ENCODE measurements at places on chromosomes 7 and 10.
A peak's percentile ranks its signal among the peaks of the same experiment; 100 is the strongest.

- no peak for DNase-seq
Measured at GRCh38 chr10:26959841-26960240, 99.1 kb upstream of the ABI1 start.

- no peak for DNase-seq
Measured at GRCh38 chr7:95630702-95631458, 34.6 kb upstream of the PDK4 start.

DNA sequence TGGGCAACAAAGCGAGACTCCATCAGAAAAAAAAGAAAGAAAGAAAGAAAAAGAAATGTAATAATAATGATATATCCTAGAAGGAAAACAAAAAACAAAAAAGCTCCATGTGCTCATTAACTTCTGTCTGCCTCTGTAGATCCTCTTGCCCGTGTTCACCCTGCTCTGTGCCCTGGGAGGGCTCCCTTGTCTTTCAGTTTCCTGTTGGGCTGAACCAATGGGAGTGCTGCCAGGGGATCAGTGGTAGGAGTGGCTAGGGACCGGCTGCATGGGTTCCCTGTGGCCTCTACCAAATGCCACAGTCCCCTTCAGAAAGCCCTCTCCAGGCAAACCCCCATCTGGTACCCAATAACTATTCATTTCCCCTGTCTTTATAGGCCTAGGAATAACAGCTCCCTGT lies 51.8 kb upstream of the PARD3 start:
- no peak for DNase-seq

- DNase-seq = no peak
Measured at GRCh38 chr10:71532878-71533277, 136.2 kb downstream of the CDH23 start.

DNA sequence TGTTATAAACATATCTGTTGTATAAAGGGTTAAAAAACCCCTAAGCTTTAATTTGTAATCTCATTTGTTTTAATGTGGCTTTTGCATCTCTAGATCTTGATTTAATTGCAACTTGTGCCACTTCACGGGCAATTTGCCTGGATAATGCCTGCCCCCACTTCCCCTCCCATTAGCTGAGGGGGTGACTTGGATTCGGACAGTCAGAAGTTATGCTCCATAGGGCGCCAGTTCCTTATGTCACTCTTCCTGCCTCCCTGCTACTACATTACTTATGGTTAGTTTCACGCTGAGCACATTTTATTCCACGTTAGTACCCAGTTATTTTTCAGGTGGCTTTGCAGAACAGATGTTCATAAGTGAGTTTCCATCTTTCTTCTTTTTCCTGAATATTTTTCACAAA lies 1015.2 kb upstream of the PHF14 start:
- no peak for DNase-seq

- no peak for DNase-seq
Measured at GRCh38 chr10:5199398-5199797, 2.8 kb downstream of the AKR1C4 start.

- no peak for DNase-seq
Measured at GRCh38 chr7:151673216-151673615, 153.5 kb upstream of the RHEB start.

GRCh38 chr7:7953806-7954205 lies 14.8 kb upstream of the GLCCI1 start:
- no peak for DNase-seq

DNA sequence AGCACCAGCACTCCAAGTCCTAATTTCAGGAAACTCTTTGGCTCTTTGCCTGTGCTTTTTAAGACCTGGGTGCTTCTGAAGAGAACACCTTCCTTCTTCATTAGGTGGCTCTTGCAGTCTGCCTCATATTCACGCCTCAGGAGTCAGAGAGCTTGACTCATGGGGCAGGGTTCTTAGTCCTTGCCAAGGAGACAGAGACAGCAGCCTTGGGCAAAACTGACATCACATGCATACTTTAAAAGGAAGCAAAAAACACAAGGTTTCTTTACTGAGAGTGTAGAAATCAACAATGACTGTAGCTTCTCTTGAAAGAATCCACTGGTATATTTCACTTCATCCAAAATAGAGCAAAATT lies 780.6 kb downstream of the INHBA start:
- DNase-seq = peak; percentile 84

DNA sequence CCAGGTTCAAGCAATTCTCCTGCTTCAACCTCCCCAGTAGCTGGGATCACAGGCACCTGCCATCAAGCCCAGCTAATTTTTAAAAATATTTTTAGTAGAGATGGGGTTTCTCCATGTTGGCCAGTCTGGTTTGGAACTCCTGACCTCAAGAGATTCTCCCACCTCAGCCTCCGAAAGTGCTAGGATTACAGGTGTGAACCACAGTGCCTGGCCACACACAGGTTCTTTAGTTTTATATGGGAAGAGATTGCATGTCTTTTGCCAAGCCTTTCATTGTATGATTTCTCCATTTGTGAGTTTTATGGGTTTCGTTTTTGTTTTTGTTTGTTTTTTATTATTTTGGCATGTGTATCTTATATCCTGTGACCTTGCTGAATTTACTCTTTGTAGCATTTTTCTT lies 40.9 kb downstream of the C1GALT1 start:
- no peak for DNase-seq

DNA sequence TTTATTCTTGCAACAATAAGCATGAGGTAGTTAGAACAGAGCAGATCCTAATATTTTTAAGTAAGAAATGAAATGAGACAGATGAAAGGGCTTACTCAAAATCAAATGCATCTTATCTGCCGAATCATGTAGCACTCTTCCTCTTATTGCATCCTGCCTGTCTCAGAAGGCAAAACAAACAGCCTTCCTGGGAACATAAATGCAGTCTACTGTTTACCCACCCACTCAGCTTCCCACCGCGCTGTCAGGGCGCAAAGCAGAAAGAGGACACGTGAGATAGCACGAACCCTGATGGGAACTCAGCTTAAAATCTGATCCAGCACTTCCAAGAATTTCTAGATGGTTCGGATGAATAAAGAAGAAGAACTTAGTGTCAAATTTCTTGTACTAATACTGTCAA lies 114.4 kb upstream of the CDK1 start:
- DNase-seq = no peak

GRCh38 chr10:50622706-50623662 lies 772 bp downstream of the SGMS1 start:
- no peak for DNase-seq

GRCh38 chr7:108468246-108468645 lies 12.0 kb upstream of the NRCAM start:
- DNase-seq = no peak

GRCh38 chr7:47478926-47479711 lies 102.8 kb downstream of the TNS3 start:
- no peak for DNase-seq

DNA sequence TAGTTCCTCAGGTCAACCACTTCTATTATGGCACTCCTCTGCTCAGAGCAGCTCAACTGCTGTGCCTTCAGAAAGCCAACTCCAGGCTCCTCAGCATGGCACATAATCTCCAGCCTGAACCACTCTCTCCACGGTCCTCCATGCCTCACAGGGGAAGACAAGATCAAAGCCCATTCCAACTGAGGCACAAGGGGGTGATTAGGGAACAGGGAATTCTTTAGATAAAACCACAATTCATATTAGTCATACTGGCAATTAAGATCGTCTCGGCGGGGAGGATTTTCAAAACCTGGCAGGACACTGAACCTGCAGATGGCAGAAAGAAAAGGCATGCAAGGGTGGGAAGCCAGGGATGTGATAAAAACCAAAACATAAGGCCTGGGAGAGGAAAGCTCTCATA lies 361.6 kb downstream of the FGFR2 start:
- DNase-seq = no peak

DNA sequence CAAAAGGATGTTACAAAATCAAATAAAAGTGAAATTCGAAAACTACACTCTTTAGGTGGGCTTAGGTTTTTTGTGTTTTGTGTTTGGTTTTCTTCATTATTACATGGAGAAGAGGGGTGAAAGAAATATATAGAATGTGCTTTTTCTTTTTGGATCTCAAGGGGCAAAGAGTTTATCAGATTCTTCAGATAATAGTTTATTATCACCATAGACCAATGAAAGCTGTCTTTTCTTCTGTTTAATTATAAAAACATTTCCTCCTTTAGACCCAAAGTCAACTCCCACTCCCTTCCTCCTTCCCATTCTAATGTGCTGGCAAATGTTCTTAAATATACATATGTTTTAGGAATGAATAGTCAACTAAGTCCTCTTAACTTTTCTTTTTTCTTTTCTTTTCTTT lies 167.6 kb downstream of the AKR1D1 start:
- no peak for DNase-seq

Data from GM04504 (cell line).